AG04449 (cell line): ENCODE measurements at places on chromosomes 7 and 10.

- DNase-seq = no peak
These were observed 12.0 kb upstream of the AGR2 start for GRCh38 chr7:16816824-16817223.

DNA sequence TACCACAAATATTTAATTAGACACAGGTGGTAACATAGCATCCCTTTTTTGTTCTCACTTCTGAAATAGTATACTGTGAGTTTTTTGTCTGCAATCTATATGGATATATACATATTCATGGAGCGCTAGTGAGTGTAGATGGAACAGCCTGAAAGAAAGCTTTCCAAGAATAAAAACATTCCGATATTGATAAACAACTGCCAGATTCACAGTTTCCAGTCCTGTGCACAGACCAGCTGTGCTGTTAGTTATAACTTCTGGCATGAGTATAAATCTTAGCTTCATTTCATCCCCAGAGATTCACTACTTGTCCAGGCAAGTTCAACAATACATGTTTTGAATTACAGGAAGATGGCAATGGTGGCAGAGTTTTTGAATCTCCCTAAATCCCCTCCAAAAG is 467.1 kb upstream of the STEAP1 start:
- DNase-seq = no peak

- DNase-seq = no peak
These were observed 80.2 kb downstream of the RBM20 start for GRCh38 chr10:110724116-110724921.

DNA sequence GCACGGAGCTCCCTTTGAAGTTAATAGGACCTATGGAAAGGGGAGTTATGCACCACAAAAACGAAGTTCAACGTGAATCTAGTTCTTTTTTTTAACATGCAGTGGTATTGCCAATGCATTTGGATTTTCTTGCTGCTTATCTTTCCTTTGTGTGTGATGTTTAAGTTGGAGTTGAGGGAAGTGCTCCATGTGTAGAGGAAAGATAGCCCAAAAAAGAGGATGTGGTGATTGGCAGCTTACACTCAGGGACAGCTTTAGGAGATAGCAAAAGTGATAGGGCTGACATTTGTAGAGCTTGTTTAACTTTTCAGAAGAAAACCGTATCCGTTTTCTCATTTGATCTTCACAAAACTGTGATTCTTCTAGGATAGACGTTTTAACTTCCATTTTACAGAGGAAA is 101.3 kb downstream of the MDFIC start:
- DNase-seq = no peak

DNA sequence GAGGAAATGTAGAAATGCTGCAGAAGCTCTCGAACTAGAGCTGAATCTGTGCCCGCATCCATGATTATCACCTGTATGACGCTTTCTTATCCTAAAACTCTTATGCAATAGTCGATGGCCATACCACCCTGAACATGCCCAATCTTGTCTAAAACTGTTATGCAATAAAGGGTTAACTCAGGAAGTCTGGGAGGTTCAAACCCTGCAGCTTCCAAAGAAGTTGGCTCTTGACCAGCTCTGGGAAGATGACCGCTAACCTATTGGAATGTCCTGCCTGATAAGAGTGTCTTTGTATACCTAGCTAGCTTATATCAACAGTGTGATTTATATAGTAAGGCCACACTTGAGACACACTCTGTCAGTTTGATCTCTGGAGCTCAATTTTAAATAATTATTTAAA is 3.4 kb upstream of the C10orf88 start:
- no peak for DNase-seq

GRCh38 chr7:2880874-2881533 is 36.9 kb upstream of the GNA12 start:
- no peak for DNase-seq

- no peak for DNase-seq
These were observed 12.4 kb upstream of the SEMA3A start for GRCh38 chr7:84207025-84207424.

- no peak for DNase-seq
These were observed 286.0 kb upstream of the TMEM229A start for GRCh38 chr7:124318721-124319450.

GRCh38 chr7:868189-868486 is 8.2 kb upstream of the GET4 start:
- no peak for DNase-seq
